ENCODE measurements at places on chromosomes 3 and 15.

DNA sequence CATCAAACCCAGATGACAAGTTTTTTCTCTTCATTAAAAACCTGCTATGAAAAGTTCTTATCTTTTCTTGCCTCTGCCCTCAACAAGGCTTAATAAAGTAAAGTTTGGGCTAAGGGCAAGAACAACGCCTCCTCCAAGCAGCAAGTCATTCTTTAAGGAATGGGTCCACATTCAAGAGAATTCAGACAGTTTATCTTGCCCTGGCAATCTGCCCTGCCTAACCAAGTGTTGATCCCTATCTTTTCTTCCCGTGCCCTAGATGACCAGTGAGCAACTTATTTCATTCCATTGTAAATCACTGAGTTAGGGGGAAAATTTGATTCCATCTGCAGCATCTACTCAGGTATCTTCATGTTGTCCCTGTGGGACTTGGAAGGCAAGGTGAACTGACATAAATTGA is 370.3 kb upstream of the DPPA4 start:
- no peak for DNase-seq

- DNase-seq: no peak
Measured at GRCh38 chr3:49668414-49668797, 5.7 kb upstream of the APEH start.

- DNase-seq: no peak
Measured at GRCh38 chr3:55486101-55486856, 827 bp downstream of the WNT5A start.

DNA sequence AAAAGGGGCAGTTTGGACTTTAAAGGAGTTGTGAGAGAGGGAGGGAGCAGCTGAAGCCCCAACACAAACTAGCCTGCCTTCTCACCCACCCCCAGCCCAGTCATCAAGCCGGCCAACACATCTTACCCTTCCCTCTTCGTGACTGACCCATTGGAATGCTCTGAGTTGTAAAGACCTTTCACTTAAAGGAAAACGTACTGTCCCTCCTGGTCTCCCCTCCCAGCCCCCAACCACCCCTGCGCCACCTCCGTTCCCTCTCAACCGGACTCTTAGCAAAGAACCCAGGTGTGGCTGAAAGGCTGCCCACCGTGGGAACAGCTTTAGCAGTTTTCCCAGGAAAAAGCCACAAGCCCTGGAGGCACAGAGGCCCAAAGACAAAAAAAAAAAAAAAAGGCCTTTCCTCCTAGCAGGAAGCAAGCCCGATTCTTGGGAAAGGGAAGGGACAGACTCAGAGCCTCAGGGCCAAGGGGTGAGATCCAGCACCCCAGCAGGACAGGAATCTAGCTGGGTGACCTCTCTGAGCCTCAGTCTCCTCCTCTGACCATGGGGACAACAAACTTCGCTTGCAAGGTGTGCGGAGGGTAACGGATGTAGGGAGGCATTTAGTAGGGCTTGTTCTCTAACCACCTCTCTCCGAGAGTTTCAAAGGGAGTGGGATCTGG is 2.4 kb downstream of the CYP11A1 start:
- DNase-seq: no peak

- no peak for DNase-seq
Measured at GRCh38 chr3:22569570-22569969, 633.6 kb upstream of the UBE2E2 start.

DNA sequence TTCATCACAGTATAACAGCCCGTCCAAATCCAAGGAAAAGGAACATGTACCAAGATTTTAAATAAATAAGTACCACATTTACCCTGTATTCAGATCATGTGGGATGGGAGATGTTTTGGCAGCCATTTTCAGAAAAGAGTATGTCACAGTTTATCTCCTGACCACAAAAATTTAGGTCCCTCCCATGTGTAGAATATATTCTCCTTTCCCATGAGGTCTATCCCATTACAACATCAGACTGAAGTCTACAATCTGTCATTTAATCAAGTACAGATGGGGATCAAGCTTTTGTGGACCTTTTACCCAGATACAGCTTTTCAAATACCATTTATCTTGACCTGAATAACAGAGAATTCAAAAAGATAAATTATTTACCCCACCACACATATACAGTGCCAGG is 444.5 kb downstream of the PLOD2 start:
- DNase-seq: no peak

DNA sequence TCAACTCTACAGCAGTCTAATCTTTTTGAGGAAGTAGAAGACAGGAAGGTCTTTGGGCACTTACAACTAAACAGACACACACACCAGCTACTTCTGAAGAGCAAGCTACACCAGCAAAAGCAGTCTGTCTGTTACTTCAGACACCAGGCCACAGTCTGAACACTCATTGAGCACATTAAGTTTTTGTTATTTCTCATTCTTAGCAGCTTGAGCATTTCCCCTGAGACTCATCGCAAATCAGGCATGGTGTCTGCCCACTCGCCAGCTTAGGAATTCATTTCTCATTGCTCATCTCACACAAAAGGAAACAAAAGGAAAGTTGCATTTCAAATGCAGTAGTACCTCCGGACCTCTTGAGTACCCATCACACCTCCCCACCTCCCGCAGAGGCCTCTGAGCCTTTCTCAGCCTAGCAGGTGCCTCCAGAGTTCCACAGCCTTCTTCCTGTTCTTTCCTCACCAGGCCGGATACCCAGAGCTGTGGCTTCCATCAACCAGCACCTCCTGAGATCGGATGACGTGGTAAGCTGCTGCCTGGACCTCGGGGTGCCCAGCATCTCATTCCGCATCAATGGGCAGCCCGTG is 302.0 kb downstream of the RYR3 start:
- DNase-seq: no peak

DNA sequence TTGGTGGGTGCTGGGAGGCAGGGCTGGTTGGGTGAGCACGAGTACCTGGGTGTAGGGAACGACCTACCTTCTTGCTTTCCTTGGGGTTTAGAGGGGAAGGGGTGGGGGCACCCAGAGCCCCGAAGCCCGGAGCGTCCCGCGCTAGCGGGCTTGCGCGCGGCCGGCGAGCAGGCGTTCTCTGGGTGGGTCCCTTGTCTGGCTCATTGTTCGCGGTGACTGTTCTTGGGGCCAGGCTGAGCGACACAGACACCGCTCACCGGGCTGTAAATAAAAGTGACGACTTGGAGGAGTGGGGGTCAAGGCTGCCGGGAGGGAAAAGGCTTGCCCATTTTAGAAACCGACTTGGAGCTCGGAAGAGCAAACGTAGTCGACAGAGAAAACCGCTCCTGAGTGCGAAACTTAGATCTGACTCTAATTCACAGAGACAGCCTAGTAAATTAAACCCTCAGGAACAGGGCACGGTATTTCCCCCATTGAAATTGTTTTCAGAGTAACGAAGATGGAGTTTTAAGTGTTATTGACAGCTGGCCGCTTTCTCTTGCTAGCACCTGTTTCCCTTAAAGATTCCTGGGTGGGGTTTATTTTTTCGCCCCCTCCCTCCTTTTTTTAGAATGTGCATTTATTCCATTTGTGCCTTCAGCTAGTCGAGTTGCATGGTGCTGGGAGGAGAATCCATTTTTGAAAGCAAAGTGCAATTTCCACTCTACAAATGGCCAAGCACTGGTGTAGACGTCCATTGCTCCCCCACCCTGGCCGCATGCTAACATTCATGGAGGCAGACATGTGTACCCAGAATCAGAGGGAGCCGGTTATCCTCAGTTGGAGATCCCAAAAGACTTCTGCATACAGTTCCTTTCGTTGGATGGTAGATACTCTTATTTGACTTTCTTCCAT is 532.1 kb upstream of the SEMA6D start:
- no peak for DNase-seq

DNA sequence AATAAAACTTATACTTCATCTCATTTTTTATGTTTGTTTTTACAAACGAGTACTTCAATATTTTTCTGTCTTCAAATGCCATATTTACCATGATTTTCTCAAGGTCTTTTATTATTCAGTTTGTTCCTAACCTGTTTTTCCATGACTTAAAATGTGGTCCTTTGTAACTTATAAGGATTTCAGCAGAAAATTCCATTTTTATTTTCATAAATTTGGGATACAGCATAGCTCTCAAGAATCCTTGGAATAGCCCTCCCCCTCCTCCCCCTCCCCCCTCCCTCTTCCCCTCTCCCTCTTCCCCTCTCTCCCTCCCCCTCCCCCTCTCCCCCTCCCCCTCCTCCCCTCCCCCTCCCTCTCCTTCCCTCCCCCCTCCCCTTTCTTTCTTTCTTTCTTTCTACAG is 14.9 kb upstream of the STX19 start:
- no peak for DNase-seq

- DNase-seq: no peak
Measured at GRCh38 chr15:68057758-68058157, 3.6 kb downstream of the PIAS1 start.

- DNase-seq: no peak
Measured at GRCh38 chr3:120407508-120408287, 43.1 kb downstream of the FSTL1 start.

- DNase-seq: no peak
Measured at GRCh38 chr3:179710079-179710478, 57.2 kb downstream of the USP13 start.

DNA sequence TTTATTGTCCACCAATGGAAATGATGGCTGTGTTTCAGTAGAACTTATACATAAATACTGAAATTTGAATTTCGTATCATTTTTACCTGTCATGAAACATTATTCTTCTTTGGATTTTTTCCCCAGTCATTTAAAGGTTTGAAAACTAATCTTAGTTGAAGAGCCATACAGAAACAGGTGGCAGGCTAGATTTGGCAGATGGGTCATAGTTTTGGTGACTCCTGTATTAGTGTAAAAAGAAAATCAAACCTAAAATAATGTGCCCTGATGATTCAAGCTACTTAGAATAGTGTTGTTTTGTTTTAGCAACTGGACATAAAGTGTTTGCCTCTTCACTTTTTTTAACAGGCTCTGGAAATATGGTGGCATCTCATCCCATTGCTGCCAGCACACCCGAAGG is 68.9 kb downstream of the SIDT1 start:
- DNase-seq: no peak

- DNase-seq: no peak
Measured at GRCh38 chr15:25600751-25601150, 161.9 kb upstream of the UBE3A start.

- DNase-seq: no peak
Measured at GRCh38 chr3:174387736-174388135, 471.4 kb upstream of the NAALADL2 start.

- DNase-seq: no peak
Measured at GRCh38 chr15:31272558-31273257, 53.9 kb upstream of the KLF13 start.

DNA sequence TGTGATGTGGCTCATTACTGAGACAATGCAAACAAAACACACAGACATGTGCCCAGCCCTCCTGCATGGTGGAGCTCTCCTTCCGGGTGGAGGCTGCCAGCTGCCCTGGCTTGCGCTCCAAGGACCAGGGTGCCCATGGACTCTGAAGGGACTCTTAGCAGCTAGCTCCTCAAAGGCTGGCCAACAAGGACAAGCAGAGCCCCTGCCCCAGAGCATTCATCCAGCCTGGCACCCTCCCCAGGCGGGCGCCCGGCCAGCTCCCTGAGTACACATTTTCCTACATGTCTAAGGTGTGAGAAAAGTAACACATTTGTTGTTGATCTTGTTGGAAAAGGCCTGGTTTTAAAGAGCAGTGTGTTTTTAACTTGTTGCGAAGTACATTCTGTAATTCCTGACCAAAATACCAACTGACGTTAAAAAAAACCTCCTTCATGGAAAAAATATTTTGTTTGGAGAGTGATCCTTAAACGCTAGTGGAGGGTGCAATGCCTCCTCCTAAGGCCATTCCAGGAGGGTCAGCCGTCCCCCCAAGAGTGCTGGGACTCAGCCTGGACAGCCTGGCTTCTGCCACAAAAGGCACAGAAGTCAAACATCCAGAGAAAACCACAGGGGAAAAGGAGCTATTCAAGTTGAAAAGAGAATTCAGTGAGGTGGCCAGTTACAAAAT is 86.9 kb downstream of the KLF15 start:
- peak; percentile 83 for DNase-seq

DNA sequence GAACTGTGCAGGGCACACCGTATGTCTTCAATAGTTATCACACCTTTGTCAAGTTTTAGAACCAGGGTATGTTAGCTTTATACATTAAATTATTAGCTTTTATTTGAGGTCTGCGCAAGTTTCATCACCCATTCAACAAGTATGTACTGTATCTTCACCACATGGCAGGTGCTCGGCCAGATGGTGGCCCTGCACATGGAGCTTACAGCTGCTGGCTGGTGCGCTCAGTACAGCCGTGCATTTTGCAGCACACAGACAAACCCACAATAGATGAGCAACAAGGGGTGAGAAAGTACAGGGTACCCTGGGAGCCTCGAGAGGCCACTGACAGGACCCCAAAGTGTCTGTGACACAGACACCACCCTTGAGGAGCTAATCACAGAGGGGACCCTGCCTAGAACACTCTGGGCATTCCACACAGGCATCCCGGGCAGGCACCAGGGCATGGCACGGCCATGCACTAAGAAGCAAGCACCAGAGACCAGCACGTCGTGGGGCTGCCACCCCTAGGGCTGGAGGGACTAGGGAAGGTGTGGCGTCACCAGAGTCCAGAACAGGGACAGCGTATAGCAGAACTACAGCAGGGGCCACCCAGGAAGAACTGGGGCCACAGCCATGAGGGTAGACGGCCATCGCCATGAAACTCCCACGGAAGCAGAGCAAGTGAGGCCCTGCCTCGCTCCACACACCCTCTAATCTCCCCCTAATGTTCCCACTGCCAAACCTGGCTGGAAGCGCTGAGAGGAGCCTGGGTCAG is 27.4 kb downstream of the ZXDC start:
- no peak for DNase-seq

DNA sequence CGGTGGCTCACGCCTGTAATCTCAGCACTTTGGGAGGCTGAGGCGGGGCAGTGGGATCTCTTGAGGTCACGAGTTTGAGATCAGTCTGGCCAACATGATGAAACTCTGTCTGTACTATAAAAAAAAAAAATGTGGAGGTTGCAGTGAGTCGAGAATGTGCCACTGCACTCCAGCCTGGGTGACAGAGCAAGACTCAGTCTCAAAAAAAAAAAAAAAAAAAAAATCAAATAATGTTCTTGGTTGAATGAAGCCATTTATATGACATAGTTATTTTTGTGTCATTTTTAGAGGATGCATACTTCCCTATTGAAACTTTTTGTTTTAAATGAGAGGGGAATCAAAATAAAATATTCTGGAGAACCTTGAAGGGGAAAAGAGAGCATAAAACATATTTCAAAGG is 3.1 kb downstream of the HMCES start:
- no peak for DNase-seq

DNA sequence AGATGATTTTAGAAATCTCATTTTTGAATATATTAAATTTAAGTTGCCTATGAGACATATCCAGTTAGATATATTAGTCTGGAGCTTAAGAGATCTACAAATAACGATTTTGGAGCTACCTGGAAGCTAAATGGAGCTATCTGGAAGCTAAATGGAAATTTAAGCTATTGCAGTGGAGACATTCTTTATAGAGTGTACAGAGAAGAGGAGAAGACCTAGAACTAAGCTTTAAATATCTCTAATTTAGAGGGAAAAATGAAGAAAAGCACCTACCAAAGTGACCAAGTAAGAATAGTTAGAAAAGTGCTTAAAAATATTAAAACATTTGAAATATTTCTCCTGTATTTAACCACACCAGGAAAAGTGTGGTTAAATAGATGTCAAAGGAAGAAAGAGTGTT is 28.3 kb downstream of the SPESP1 start:
- no peak for DNase-seq

GRCh38 chr3:10986592-10986991 is 6.0 kb upstream of the SLC6A1 start:
- DNase-seq: no peak

- no peak for DNase-seq
Measured at GRCh38 chr3:126253072-126253471, 72.7 kb upstream of the ALDH1L1 start.

GRCh38 chr3:115792206-115792955 is 169.1 kb downstream of the GAP43 start:
- DNase-seq: no peak
